ENCODE measurements at places on chromosomes 2 and 18. TPM values are rescaled to one million over a fixed set of nuclear protein-coding genes. Genes with fewer than 3 reads are reported as not detected.
A peak's percentile ranks its signal among the peaks of the same experiment; 100 is the strongest.

DNA sequence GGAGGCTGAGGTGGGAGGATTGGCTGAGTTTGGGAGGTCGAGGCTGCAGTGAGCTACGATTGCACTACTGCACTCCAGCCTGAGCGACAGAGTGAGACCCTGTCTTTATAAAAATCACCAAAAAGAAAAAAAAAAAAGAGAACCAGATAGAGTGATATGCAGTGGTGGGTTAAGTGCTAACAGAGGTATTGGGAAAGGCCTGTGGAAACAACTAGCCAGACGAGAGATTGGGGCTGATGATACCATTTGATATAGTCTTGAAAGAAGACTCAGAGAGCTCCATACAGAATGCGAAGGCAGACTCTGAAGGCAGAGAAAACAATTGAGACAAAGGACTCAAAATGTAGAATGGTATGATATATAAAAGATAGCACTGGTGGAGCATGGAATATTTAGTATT lies 134.1 kb downstream of the CDC42EP3 start:
- no peak for DNase-seq

GRCh38 chr2:73984922-73985307 lies 205 bp downstream of the TET3 start:
- peak; percentile 28 for DNase-seq

DNA sequence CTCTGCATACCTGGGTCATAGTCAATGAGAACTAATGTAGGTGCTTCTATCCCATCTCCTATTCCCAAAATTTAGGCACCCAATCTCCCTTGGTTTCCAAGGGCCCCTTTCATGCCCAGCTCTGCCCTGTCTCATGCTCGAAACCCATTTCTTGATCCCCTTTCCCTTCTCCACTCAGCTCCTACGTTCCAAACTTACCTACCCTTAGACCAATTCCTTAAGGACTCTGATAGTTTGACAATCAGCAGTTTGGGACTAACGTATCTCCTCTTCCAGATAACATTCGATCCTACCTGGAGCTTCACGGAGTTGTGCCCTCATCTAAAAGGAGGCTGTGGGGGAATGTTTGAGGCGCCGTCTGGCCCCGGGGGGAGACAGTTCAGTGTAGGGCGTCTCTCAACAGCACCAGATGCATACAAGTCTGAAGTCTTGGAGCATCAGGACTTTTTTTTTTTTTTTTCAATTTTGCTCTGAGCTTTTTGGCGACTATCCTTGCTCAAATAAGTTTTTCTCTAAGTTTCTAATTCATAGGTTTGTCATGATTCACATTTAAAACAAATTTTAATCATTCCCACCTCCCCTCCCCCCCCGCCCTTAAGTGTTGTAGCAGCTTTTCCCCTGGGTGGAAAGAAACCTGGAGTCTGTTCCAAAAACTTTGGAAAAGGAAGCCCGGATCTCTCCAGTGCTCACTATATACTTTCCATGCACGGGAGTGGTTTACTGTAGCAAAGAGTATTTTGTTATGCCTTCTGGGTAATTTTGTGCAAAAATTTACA lies 141.2 kb upstream of the LGALSL start:
- DNase-seq: no peak

GRCh38 chr2:46866770-46867246 lies 48.8 kb downstream of the MCFD2 start:
- peak; percentile 94 for DNase-seq

DNA sequence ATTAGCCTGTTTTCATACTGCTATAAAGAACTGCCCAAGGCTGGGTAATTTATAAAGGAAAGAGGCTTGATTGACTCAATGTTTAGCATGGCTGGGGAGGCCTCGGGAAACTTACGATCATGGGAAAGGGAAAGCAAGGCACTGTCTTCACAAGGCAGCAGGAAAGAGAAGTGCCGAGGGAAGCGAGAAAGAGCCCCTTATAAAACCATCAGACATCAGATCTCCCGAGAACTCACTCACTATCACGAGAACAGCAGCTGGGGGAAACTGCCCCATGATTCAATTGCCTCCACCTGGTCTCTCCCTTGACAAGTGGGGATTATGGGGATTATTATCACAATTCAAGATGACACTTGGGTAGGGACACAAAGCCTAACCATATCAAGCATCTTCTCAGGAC lies 23.3 kb downstream of the RHOB start:
- no peak for DNase-seq

GRCh38 chr2:890791-891190 lies 59.9 kb upstream of the SNTG2 start:
- DNase-seq: no peak

GRCh38 chr2:118747066-118747465 lies 100.4 kb downstream of the EN1 start:
- no peak for DNase-seq

GRCh38 chr2:25014631-25015030 lies 27.2 kb upstream of the EFR3B start:
- no peak for DNase-seq

- DNase-seq: peak; percentile 62
Observed at GRCh38 chr2:54639609-54640008, 83.9 kb upstream of the EML6 start.

- DNase-seq: no peak
Observed at GRCh38 chr18:48607056-48607984, 68.5 kb downstream of the CTIF start.

DNA sequence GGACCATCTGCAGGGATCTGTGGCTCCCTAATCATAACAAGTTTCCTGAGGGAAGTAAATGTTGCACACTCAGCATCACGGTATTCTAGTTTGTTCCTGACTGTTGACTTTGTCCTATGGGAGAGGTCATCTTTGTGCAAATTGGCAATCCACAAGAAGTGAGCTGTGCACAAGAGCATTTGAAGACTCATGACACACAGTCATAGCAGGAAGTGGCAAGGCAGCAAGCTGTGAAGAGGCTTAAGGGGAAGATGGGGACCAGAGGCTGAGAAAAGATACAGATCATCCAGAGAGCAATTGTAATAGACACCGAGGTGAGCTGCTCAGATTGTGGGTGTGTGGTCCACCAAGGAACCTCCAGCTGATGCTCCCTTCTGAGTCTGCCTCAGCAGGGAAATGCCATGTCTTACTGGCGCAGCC lies 2.7 kb downstream of the TNP1 start:
- DNase-seq: no peak

DNA sequence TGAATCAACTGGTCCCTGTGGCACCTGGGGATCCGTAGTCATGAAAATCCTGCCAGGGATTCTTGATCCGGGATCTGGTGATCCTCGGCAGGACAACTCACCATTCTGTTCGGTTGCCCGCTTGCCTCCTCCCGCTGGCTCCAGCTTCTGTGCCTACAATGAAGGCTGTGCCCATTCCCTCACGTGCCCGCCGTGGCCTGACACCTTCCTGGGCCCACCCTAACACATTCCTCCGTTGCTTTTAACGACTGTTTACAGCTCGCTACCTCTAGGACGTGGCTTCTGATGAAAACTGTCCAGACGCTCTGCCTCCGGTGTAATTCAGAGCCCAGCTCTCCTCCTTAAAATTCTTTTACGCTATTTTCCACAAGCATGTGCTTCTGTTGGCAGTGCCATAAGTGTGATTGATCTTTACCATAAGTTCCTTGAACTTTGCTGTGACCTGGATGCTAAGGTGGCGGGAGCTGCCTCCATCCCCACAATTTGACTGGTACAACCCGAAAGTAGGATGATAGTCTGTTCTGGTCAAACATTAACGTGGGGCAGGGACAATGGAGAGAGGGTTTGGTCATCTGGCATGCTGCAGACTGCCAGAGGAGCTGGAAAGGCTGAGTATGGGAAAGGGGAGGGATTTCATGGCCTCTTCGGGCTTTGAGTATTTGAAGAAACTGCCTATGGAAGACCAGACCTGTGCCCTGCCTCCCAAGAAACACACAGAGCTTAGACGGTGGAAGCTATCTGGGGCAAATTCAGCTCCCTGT lies 206.8 kb upstream of the TNP1 start:
- no peak for DNase-seq

- DNase-seq: no peak
Observed at GRCh38 chr2:105005181-105005951, 32.5 kb upstream of the MRPS9 start.

DNA sequence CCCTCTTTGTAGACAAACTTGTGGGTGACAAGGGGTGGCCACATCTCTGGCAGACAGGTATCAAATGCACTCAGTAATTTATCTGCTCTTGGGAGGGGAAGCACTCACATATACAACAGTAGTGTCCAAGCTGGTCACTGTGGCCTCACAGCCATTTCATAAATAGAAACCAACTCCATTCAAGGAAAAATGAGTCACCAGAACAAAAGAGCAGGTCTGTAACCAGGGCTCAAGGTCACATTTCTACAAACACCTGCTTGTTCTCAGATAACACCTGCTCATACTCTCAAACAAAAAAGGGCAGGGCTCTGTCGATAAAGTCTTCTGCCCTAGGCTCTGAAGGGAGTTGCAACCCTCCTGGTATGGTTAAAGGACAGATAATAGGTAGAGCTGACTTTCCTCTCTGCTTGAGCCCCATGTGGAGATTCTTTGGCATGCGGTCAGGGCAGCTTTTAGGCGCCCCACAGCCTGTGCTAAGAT lies 459.0 kb downstream of the BCL11A start:
- no peak for DNase-seq

DNA sequence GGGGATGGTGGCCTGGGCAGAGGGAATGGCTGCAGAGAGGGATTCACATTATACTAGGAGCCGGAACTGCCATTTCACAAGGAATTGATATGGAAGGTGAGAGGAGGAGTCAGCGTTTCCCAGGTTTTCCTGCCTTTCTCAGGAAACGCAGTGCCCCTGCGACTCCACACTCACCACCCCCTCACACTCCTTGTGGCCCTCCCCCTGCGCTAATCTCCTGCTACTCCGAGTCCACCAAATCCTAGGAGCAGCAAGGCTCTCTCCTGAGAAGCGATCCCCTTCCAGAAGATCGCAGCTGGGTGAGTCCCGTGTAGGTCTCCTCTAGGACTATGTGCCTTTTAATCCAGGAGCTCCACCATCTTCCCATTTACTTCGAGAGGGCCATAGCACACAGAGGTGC lies 140.6 kb downstream of the VAPA start:
- peak; percentile 5 for DNase-seq

DNA sequence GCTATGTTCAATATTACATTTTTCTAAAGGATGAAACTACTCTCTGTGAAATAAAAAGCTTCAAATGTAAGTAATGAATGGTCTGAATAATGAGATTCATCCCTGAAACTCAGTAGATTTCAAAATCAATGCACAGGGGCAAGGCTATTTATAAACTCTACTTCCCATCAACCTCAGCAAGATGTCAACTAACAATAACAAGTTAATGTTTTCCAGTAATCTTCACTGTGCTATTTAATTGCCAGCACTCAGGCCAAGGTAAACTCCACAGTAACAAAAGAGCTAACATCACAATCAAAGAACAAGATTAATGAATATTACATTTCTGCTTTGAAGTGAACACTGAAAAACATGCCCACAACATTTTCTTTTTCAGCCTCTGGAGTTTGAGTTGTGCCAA lies 144.3 kb upstream of the ZFP36L2 start:
- DNase-seq: peak; percentile 50

GRCh38 chr2:25664183-25664964 lies 9.0 kb downstream of the DTNB start:
- peak; percentile 89 for DNase-seq

GRCh38 chr18:21669736-21670285 lies 34.8 kb downstream of the ABHD3 start:
- DNase-seq: peak; percentile 38

DNA sequence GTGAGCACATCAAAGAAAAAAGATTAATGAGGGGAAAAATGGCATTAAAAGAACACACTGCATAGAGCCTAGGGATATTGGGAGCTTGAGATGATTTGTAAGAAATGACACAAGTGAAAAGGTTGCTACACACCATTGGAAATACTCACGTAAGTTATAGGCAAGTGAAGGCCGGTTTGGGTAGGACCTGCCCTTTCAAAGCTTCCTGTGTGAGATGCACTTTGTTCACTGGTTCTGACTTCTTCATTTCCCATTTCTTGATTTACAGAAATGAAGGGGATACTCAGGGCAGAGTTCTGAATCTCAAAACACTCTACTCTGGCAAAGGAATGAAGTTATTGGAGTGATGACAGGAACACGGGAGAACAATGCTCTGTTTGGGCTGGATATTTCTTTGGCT lies at the start of gene IL18RAP:
IL18RAP (plus strand) TSS at position 251 of the 400 bp plus-strand sequence; CDS start at position 369, 118 bp downstream.
- DNase-seq: no peak

- peak; percentile 66 for DNase-seq
Observed at GRCh38 chr18:63994783-63995399, 25.0 kb downstream of the SERPINB8 start.

DNA sequence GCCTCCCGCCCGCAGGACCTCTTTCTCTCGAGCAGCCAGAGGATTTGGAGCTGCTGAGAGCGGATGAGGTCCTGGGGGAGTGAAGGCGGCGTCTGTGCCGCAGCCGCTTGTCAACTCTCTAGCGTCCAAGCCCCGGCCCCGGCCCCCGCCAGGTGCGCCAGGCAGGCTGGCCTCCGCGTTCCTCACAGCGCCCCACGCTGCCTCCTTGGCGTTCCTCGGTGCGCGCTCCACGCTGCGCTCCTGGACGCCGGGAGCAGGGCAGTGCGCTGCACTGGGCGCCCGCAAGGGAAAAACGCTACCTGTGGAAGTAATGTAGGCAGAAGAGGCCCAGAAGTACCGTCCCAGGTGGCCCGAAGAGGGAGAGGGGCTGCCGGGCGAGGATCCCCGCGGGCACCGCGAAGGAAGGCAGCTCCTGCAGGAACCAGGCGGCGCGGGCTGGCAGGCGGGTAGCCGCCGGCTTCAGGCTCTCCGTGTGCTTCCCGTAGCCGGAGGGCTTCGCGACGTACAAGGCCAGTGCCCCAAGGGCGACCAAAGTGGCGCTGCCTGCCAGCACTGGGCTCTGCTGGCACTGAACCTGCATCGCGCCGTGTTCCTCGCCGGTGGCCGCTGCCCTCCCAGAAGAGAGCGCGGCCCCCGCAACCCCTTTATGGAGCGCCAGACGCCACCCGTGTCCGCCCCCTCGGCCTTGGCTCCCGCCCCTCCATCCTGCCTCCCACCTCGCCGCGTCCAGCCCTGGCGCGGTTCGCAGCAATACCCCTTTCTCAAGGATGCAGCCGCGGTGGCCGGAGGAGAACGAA lies at the start of gene SRD5A2:
SRD5A2 (minus strand) TSS at position 618 of the 797 bp plus-strand sequence; CDS start at position 580, 38 bp downstream.
- DNase-seq: no peak

GRCh38 chr2:180664507-180664906 lies 315.9 kb upstream of the UBE2E3 start:
- DNase-seq: no peak

GRCh38 chr2:186459009-186459408 lies 27.1 kb upstream of the ZC3H15 start:
- peak; percentile 37 for DNase-seq

ESPNL gene
- total RNA-seq: not detected

MAP2 gene
- total RNA-seq: 6.0 TPM

GALNT5 gene
- 0.09 TPM for total RNA-seq

METTL5 gene
- 41.9 TPM for total RNA-seq

TUBA4A gene
- total RNA-seq: 23.0 TPM

SFTPB gene
- total RNA-seq: not detected

ABHD1 gene
- total RNA-seq: not detected

IL1F10 gene
- total RNA-seq: not detected

EIF5B gene
- total RNA-seq: 45.6 TPM

RGPD6 gene
- total RNA-seq: 46.3 TPM
